ENCODE measurements at places on chromosomes 1 and 21.

- DNase-seq: no peak
Measured at GRCh38 chr1:109689844-109690405, 2.3 kb downstream of the GSTM1 start.

DNA sequence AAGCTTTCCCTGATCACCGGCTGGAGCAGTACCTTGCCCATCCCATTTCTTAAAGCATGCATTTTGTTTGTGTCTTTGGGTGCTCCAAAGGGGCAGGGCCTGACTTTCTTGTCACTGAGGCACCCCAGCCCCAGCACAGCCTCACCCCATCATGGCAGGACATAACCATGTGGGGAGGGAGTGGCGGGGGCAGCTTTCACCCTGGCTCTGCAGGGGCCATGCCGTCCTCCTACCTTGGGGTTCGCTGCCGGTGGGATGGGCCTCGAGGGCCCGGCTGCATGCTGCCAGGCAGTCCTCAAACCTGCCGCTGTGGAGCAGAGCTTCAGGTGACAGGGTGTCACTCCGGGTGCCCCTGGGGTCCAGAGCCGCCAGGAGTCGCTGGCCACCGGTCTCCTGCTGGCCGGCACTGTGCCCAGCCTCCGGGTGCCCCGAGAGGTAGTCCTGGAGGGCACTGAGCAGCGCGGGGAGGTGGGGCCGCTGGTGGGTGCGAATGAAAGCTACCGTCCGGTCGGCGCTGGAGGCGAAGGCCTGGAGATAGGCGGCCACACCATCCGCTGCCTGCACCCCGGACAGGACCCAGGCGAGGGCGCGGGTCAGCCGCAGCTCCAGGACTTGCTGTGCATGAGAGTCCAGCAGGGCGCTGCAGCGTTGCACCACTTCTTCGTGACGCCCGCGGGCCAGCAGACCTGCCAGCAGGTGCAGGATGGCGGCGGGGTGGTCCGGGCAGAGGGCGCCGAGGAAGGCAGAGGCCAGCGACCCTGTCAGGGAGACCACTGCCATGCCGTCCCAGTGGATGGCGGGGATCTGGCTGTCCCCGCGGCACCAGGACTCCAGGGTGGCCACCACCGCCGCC is 1.5 kb downstream of the TTC34 start:
- no peak for DNase-seq

GRCh38 chr1:241591317-241591716 is 48.9 kb downstream of the CHML start:
- DNase-seq: no peak

DNA sequence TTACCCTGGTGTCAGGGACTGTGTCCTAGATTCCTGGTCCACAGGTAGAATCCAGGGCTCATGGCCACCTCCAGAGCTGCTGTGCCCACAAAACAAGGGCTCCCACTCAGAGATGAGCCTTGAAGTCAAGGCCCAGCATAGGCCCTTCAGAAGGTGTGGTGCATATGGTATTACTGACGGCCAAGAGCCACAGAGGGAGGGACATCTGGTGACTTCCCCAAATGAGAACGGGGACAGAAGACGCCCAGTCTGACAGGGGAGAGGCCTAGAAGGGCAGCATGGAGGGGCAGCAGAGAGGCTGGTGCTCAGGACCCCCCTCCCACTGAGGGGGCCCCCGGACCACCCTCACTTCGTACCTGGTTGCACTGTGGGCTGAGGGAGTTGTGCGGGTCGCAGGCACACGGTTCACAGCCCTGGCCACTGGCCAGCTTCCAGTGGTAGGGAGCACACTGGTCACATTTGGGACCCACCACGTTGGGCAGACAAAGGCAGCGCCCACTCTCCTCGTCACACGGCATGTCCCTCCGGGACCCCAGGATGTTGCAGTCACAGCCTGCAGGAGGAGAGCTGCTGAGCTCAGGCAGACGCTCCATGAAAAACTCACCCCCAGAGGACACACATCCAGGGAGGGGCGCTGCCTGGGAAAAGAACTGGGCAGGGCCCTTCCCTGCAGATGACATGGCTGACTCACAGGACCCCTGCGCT is 25.0 kb downstream of the LAMB3 start:
- no peak for DNase-seq

All from central memory CD4-positive, alpha-beta T cell (primary cell).